ENCODE measurements at places on chromosomes 2 and 18. TPM values are rescaled to one million over a fixed set of nuclear protein-coding genes. Genes with fewer than 3 reads are reported as not detected.

The DAW1 gene
- total RNA-seq = 0.17 TPM

The SLC35F6 gene
- total RNA-seq = 69.5 TPM

The DOK6 gene
- total RNA-seq = 5.6 TPM

The DUSP19 gene
- 3.5 TPM for total RNA-seq

The VAMP5 gene
- 35.4 TPM for total RNA-seq

The TMEM247 gene
- total RNA-seq = not detected

The MOB4 gene
- 31.1 TPM for total RNA-seq

The FOXI3 gene
- not detected for total RNA-seq

The C2orf80 gene
- total RNA-seq = not detected

The CHRND gene
- not detected for total RNA-seq

The ANKRD30B gene
- 0.50 TPM for total RNA-seq

The SP5 gene
- not detected for total RNA-seq

The CDK5R2 gene
- under 0.01 TPM for total RNA-seq

The ACMSD gene
- not detected for total RNA-seq

The PRKAG3 gene
- 0.50 TPM for total RNA-seq

The MEP1B gene
- 0.17 TPM for total RNA-seq

The RAB27B gene
- total RNA-seq = 2.0 TPM

The MOCOS gene
- total RNA-seq = 5.5 TPM

The CYP27A1 gene
- 19.1 TPM for total RNA-seq

The PTPRN gene
- 3.6 TPM for total RNA-seq

The FAM124B gene
- total RNA-seq = 0.44 TPM

The ONECUT2 gene
- total RNA-seq = under 0.01 TPM

The L3MBTL4 gene
- not detected for total RNA-seq

The GNAL gene
- 0.15 TPM for total RNA-seq

The ZNF804A gene
- 2.3 TPM for total RNA-seq

The SCN3A gene
- 1.3 TPM for total RNA-seq

The ASTL gene
- 0.17 TPM for total RNA-seq

The ARHGEF33 gene
- 0.29 TPM for total RNA-seq

The DTNB gene
- total RNA-seq = 6.3 TPM

The TEX44 gene
- total RNA-seq = not detected

The ANKRD53 gene
- 0.83 TPM for total RNA-seq

The CAPN14 gene
- 0.33 TPM for total RNA-seq

The TOGARAM2 gene
- 0.17 TPM for total RNA-seq

The TSHZ1 gene
- 4.8 TPM for total RNA-seq

The NT5C1B gene
- total RNA-seq = not detected

The ADD2 gene
- total RNA-seq = not detected

The KCNK3 gene
- total RNA-seq = under 0.01 TPM

The VWA3B gene
- not detected for total RNA-seq

The GPR45 gene
- not detected for total RNA-seq

The AQP12B gene
- not detected for total RNA-seq

The HOXD12 gene
- not detected for total RNA-seq

The RIT2 gene
- not detected for total RNA-seq

The THUMPD2 gene
- 9.3 TPM for total RNA-seq

The DSG1 gene
- not detected for total RNA-seq

The INO80D gene
- total RNA-seq = 6.1 TPM

The SLC11A1 gene
- total RNA-seq = 0.33 TPM

Measured in smooth muscle cell of trachea (primary cell).